ENCODE measurements at places on chromosomes 4 and X. TPM values are rescaled to one million over a fixed set of nuclear protein-coding genes. Genes with fewer than 3 reads are reported as not detected.

CYP2U1 gene
- total RNA-seq: 8.8 TPM

SPATA4 gene
- total RNA-seq: not detected

NPY5R gene
- 0.41 TPM for total RNA-seq

BANK1 gene
- 1.1 TPM for total RNA-seq

RAB41 gene
- total RNA-seq: not detected

PASD1 gene
- not detected for total RNA-seq

CENPVL3 gene
- total RNA-seq: not detected

PAGE2B gene
- not detected for total RNA-seq

WAS gene
- total RNA-seq: 1.6 TPM

TAB3 gene
- total RNA-seq: 13.2 TPM

NAP1L2 gene
- total RNA-seq: 1.8 TPM

GLRA3 gene
- not detected for total RNA-seq

CSN3 gene
- not detected for total RNA-seq

CASP6 gene
- 18.4 TPM for total RNA-seq

SNCA gene
- 17.7 TPM for total RNA-seq

BTC gene
- 32.9 TPM for total RNA-seq

FHIP1A gene
- 66.0 TPM for total RNA-seq

SLC25A31 gene
- not detected for total RNA-seq

MTNR1A gene
- 0.21 TPM for total RNA-seq

KDR gene
- 56.2 TPM for total RNA-seq

PIM2 gene
- 1.8 TPM for total RNA-seq

CTSO gene
- total RNA-seq: 24.5 TPM

JAKMIP1 gene
- not detected for total RNA-seq

HSD17B13 gene
- not detected for total RNA-seq

GBA3 gene
- total RNA-seq: not detected

UCP1 gene
- total RNA-seq: not detected

TRAM1L1 gene
- total RNA-seq: 5.8 TPM

All from tongue (tissue), 3 donors.